ENCODE measurements at places on chromosomes 11 and 22.

DNA sequence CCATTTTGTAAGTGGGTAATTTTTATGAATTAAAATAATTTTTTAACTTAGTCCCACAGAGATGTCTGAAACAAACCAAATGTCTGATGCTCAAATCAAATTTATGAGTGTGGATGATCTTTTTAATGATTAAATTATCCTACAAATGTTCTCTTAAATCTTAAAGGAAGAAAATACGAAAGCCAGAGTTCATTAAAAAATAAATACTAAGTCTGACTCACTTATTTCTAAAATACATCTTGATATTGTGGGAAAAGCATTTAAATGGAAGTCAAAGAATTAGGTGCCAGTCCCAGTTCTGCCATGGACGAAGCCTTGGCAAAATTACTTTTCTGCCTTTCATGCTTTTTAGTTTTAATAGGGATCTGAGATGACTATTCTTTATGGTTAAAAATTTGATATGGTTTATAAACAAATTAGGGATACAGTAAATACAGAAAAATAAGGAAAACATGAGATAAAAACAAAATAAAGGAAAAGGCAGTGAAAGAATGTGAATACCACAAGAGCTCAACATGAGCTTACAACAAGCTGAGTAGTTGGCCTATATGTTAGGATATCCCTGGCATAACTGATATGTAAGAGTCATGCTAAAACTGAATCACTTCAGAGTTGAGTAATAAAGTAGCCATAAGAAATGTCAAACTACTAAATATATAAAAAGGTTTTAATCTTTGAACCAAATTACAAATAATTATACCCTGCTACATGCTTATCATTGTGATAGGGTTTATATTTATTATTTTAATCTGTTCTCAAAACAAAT is 9.2 kb downstream of the CCDC34 start:
- DNase-seq: no peak

- DNase-seq: no peak
Measured at GRCh38 chr11:4441515-4441914, 7.6 kb upstream of the OR52K2 start.

- no peak for DNase-seq
Measured at GRCh38 chr11:11089805-11090204, 232.0 kb upstream of the ZBED5 start.

DNA sequence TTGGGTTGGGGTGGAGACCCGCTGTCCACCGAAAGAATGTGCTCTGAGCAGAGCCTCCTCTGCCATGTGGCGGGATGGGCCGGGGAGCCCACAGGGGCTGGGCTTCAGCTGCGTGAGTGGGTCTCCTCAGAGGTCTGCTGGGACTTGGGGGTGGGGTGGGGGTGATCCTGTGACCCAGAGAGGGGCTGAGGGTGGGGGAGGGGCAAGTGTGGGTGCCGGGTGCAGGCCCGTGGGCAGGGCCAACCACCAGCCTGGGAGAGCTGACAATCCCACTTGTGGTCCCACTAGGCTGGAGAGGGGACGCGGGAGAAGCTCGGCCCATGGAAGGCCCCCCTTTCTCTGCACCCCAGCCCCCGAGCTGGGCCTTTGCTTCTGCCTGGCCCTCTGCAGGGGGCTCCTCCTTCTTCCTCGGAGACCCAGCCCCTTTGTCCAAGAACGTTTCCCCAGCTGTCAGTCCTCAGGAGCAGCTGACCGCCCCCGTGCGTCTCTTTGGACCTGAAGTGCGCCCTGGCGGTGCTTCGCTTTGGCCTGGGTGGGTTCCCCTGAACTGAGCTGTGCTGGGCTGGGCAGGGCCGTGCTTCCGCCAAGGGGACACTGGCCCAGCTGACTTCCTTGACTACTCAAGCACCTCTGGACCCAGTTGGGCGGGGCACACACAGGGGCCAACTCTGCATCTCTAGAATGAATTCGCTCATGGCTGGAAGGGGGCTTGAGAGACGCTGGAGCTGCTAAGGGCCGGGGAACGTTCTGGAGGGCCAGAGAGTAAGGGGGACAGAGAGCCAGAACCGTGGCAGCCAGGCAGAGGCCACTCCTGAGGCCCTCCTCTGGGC is 30.2 kb downstream of the OSBPL5 start:
- DNase-seq: no peak

GRCh38 chr22:19483481-19484244 is 3.9 kb downstream of the CDC45 start:
- no peak for DNase-seq

DNA sequence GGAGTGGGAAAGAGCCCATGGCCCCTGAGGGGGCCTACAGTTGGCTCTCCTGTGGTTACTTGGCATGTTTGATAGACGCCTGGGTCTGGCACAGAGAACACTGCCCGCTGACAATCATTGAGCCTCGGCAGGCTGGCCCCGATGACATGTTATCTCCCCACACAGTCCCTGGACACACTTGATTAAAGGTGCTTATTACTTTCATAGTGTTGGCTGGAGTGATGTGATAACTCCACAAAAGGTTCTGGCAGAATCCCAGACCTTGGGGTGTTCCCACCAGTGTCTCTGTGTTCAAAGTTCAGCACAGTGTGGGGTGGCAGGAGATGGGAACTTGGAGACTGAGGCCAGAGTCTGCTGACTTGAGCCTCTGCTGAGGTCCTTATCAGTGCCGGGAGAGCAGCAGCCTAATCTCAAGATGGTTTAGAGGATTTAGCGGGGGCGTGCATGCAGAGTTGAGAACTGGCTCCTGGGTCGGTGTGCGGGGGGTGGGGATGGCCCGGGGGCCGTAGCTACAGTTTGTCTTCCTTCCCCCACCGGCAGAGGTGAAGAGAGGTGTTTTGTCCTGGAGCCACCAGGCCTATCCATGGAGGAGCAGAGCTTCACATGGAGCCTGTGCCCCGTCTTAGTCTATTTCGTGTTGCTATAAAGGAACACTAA is 22.5 kb downstream of the PARVB start:
- DNase-seq: no peak

GRCh38 chr11:105861225-105861624 is 160.8 kb downstream of the MSANTD4 start:
- DNase-seq: no peak

DNA sequence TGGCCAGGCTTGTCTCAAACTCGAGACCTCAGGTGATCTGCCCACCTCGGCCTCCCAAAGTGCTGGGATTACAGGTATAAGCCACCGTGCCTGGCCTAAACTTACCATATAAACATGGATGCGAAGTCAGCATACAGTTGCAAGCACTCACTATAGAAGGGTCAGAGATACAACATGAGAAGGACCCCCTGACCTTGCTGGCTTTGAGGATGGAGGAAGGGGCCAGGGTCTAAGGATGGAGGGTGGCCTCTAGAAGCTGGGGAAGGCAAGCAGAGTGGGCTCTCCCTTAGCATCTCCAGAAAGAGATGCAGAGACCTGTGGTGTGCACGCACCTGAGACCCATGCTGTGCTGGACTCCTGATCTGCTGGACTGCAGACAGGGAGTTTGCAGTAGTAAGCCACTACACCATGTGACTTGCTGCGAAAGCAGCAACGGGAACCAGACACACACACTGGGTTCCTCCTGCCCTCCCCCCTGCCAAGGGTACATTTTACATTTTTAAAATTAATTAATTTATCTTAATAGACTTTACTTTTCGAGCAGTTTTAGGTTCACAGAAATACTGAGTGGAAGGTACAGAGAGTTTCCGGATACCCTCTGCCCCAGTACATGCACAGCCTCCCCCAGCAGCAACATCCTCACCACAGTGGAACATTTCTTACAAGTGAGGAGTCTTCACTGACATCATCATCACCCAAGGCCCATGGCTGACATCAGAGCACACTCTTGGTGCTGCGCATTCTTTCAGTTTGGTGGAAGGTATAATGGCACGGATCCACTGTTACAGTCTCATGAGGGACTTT is 170.1 kb upstream of the B3GAT1 start:
- DNase-seq: no peak

DNA sequence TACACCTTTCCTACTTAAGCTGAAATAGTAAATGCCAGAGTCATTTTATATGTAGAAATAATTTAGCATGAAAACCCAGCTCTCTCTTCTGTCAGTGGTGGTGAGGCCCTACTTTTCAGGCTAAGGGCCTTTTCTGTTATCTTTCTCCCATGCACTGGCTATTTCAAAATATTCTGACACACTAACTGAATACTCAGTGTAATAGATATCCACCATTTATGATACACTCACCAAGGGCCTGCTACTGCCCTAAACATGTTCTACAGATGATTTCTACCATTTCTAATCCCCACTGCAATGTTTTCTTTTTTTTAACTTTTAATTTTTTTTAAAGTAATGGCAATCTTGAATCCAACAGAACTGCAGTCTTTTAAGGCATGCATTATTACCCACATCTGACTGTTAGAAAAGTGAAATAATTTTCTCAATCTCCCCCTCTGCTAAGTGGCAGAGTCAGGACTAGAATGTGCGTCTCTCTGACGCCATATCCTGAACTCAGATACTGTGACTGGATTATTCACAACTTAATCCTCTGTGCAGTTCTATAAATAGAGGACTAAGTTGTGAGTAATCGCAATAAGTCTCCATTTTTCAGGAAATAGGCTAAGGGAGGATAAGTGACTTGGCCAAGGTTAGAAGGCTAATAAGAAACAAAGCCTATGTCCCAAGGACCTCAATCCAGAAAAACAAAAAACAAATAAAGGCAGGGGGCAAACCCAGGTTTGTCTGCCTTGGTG is 44.0 kb downstream of the GRAMD1B start:
- DNase-seq: no peak

- no peak for DNase-seq
Measured at GRCh38 chr22:19578180-19579004, 54.2 kb upstream of the CLDN5 start.

DNA sequence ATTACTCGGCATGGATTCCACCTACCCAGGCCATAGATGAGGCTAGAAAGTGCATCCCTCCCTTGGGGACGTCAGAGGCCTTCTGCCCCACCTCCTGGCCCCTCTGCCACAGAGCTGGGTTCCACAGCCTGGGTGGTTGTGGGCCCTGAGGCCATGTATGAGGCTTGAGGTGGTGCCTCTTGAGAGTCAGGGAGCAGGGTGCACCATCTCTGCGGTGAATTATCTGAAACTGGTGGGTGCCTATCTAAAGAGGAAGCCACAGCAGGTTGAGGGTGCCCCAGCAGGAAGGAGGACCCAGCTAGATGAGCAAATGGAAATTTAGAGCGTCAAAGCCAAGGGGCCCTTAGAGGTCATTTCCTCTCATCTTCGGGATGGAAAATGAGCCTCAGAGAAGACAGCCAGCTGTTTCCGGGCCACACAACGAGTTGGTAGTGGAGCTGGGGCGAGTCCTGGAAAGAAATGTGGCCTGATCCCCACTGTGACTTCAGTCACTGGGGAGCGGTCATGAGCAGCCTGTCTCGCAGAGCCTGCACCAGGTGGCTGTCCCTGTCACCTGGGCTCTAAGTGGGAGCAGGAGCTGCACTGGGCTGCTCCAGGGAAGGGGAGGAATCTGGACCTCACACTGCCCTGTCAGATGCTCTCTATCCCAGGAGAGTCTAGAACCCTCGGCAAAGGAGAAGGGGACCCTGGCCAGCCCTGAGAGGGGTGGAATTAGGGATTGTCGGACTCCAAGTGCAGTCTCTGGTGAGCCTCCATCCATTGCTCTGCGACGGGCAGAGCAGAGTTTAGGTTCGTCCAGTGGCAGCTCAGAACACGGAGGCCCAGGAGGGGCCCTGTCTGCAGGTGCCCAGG is 7.3 kb downstream of the ADORA2A start:
- DNase-seq: no peak

DNA sequence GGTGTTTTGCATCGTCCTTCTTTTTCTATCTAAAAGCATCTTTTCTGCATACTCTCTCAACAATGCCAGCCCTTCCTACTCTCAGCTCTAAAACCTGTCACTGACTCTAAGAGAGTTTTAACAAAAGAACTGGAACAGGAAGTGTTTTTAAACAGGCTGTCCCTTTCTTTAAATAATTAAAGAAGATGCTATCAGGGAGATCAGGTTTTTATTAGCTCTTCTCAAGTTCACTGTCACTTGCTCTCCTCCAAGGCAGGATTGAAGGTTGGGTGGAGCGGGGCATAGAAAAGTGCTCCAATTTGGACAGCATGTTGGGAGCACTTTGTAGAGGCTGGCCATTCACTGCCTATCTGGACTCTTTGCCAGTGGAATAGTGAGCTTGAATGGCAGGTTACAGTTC is 56.4 kb upstream of the BARX2 start:
- no peak for DNase-seq

GRCh38 chr11:15189641-15190365 is 75.1 kb downstream of the INSC start:
- no peak for DNase-seq

GRCh38 chr11:10526974-10527918 is 13.7 kb downstream of the RNF141 start:
- DNase-seq: no peak

- no peak for DNase-seq
Measured at GRCh38 chr11:78395597-78395996, 22.0 kb downstream of the GAB2 start.

DNA sequence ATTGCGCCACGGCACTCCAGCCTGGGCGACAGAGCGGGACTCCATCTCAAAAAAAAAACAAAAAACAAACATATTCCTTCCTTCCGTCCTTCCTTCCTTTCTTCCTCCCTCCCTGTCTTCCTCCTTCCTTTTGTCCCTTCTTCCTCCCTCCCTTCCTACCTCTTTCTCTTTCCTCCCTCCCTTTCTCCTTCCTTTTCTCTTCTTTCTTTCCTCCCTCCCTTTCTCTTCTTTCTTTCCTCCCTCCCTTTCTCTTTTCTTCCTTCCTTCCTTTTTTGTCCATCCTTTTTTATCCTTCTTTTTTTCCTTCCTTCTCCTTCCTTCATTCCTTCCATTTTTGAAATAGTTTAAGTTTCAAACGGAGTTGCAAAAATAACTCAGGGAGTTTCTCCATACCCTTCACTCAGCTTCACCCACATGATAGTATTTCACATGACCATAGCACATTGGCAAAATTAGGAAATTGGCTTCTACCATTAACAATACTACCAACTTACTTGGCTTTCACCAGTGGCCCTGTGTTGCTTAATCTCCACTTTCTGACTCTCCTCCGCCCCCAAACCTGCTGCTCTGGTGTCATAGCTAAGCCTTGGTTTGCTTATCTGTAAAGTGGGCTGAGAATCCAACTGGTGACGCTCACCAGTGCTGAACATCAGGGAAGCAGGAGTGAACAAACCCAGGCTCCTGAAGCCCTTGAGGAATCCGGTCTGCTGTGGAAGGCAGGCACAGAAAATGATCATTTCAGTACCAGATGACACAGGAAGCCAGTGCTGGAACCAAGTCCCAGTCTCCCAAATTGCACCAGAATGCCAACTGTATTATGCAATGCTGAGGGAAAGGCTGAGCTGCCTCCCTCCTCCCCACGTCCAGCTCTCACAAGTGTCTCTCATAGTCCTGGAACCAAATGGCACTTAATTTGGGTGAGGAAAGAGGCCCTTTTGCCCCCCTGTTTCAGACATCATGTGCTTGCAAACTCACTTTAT is 17.2 kb upstream of the CRYBB3 start:
- no peak for DNase-seq

DNA sequence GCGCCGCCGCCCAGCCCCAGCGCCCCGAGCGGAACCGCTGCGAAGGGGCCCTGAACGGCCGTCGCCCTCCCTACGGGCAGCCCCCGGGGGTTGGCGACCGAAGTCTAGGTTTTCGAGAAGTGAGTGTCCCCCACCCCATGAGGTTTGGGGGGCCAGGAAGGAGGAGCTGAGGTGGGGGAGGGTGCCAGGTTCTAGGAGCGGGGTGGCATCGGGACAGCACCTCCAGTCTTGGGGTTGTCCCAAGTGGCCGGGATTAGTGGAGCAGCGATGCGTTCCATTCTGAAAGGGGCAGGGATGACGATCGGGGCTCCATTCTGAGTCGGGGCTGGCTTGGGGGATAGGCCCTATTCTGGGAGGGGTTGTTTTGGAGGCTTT is 408 bp downstream of the PPP2R5B start:
- DNase-seq: no peak

GRCh38 chr22:47872761-47873535 is 1110.5 kb downstream of the TBC1D22A start:
- DNase-seq: no peak

- no peak for DNase-seq
Measured at GRCh38 chr11:67288198-67288451, 978 bp upstream of the ANKRD13D start.

Data from activated T-helper 1 cell treated with anti-CD3 and anti-CD28 coated beads, Interleukin-2, amount 50 U/mL, for 16 hours (primary cell).